ENCODE measurements at places on chromosomes 12 and 14. TPM values are rescaled to one million over a fixed set of nuclear protein-coding genes. Genes with fewer than 3 reads are reported as not detected.

BDKRB2 gene
- total RNA-seq, result 3.8 TPM

SHMT2 gene
- total RNA-seq, result 143 TPM

LHX5 gene
- total RNA-seq, result 0.73 TPM

SIX6 gene
- not detected for total RNA-seq

IL31 gene
- total RNA-seq, result not detected

LTB4R2 gene
- 7.4 TPM for total RNA-seq

PRB2 gene
- not detected for total RNA-seq

RNASE3 gene
- not detected for total RNA-seq

GRCh38 chr14:22188318-22188717 lies 400.7 kb downstream of the DAD1 start:
- no peaks in the 10 kb centered on the region for H3K27me3 ChIP-seq
- H3K36me3 ChIP-seq, result no peaks in the 10 kb centered on the region
- no peak for DNase-seq
- H3K27ac ChIP-seq, result no peak overlapping the region
- H3K4me3 ChIP-seq, result no peak overlapping the region

- H3K4me3 ChIP-seq, result no peak overlapping the region
- no peaks in the 10 kb centered on the region for H3K4me1 ChIP-seq
- peaks cover 39% of the 10 kb centered on the region for H3K36me3 ChIP-seq
- DNase-seq, result no peak
- no peaks in the 10 kb centered on the region for H3K27me3 ChIP-seq
Measured at GRCh38 chr12:124327362-124328043, 32.6 kb downstream of the RFLNA start.

GRCh38 chr14:77794357-77794756 lies 5.6 kb upstream of the ADCK1 start:
- no peaks in the 10 kb centered on the region for H3K36me3 ChIP-seq
- DNase-seq, result no peak
- no peaks in the 10 kb centered on the region for H3K4me1 ChIP-seq
- no peak overlapping the region for H3K4me3 ChIP-seq
- peaks cover 81% of the 10 kb centered on the region for H3K27me3 ChIP-seq
- H3K27ac ChIP-seq, result no peak overlapping the region

DNA sequence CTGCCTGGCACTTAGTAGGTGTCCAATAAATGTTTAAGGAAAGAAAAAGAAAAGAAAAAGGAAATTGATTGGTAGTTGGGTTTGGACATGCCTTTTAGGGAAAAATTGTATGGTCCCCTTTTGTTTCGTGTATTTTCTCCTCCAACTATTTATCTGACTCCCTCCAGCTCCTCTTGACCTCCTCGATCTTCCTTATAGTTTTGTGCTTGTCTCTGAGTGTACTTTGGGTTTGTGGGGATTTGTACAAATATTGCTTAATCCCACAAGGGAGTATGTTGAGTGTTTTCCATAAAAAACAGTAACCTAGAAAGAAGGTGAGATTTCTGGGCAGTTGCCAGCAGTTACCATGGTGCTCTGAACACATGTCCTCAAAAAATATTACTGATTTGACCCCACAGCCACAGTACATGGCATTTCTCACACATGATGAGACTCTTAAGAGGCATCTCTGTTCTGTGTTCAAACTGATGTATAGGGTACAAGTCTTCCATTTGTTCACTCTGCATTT lies 15.7 kb downstream of the PLEKHG7 start:
- no peak for DNase-seq
- H3K4me1 ChIP-seq, result no peaks in the 10 kb centered on the region
- no peak overlapping the region for H3K27ac ChIP-seq
- no peak overlapping the region for H3K4me3 ChIP-seq
- no peaks in the 10 kb centered on the region for H3K36me3 ChIP-seq
- H3K27me3 ChIP-seq, result no peaks in the 10 kb centered on the region

- no peak overlapping the region for H3K27ac ChIP-seq
- H3K4me1 ChIP-seq, result no peaks in the 10 kb centered on the region
- H3K36me3 ChIP-seq, result no peaks in the 10 kb centered on the region
- no peak overlapping the region for H3K4me3 ChIP-seq
Measured at GRCh38 chr14:67999705-68000384, 180.3 kb downstream of the RAD51B start.

GRCh38 chr12:116418551-116418950 lies 140.6 kb upstream of the MAP1LC3B2 start:
- no peak overlapping the region for H3K4me3 ChIP-seq
- H3K27ac ChIP-seq, result no peak overlapping the region
- no peaks in the 10 kb centered on the region for H3K36me3 ChIP-seq
- no peaks in the 10 kb centered on the region for H3K4me1 ChIP-seq
- DNase-seq, result no peak

- H3K4me3 ChIP-seq, result no peak overlapping the region
- peak; percentile 93 for DNase-seq
- H3K27ac ChIP-seq, result no peak overlapping the region
- no peaks in the 10 kb centered on the region for H3K36me3 ChIP-seq
Measured at GRCh38 chr14:95255487-95255886, 64.2 kb downstream of the CLMN start.

GRCh38 chr12:132026796-132027500 lies 77.2 kb downstream of the EP400 start:
- no peak overlapping the region for H3K4me3 ChIP-seq
- no peak overlapping the region for H3K27ac ChIP-seq
- H3K4me1 ChIP-seq, result no peaks in the 10 kb centered on the region
- H3K36me3 ChIP-seq, result peaks cover 87% of the 10 kb centered on the region
- no peak for DNase-seq

GRCh38 chr14:102095231-102095870 lies 8.5 kb upstream of the HSP90AA1 start:
- DNase-seq, result peak; percentile 53
- H3K36me3 ChIP-seq, result no peaks in the 10 kb centered on the region
- no peaks in the 10 kb centered on the region for H3K27me3 ChIP-seq
- no peak overlapping the region for H3K27ac ChIP-seq
- peaks cover 8% of the 10 kb centered on the region for H3K4me1 ChIP-seq

- no peaks in the 10 kb centered on the region for H3K27me3 ChIP-seq
- no peak overlapping the region for H3K27ac ChIP-seq
- H3K4me1 ChIP-seq, result peaks cover 7% of the 10 kb centered on the region
- H3K36me3 ChIP-seq, result no peaks in the 10 kb centered on the region
Measured at GRCh38 chr14:72479461-72479931, 414.4 kb downstream of the DPF3 start.
